ENCODE measurements at places on chromosomes 2 and 18. TPM values are rescaled to one million over a fixed set of nuclear protein-coding genes. Genes with fewer than 3 reads are reported as not detected.

DNA sequence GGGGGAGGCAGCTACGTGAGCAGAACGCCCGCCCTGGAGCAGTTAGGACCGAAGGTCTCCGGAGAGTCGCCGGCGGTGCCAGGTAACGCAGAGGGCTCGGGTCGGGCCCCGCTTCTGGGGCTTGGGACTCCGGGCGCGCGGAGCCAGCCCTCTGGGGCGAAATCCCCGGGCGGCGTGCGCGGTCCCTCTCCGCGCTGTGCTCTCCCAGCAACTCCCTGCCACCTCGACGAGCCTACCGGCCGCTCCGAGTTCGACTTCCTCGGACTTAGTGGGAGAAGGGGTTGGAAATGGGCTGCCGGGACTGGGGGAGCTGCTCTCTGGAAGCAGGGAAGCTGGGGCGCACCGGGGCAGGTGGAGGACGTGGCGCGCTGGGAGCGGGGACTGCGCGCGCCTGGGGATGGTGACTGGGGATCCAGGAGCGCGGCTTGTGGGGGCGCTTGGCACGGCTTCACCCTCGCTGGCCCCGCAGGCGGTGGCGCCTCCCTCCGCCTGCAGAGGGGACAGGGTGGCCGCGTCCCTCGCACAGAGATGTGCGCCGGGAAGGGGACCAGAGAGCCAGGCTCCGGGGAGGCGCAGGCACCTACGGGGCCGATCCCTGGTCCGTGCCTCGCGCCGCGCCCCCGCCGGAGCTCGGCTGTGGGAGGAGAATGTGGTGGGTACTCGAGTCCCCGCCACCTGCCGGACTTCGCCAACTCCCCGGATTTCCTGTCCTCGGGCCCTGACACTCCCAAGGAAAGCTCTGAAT is 688 bp downstream of the CDH20 start:
- no peak for DNase-seq

DNA sequence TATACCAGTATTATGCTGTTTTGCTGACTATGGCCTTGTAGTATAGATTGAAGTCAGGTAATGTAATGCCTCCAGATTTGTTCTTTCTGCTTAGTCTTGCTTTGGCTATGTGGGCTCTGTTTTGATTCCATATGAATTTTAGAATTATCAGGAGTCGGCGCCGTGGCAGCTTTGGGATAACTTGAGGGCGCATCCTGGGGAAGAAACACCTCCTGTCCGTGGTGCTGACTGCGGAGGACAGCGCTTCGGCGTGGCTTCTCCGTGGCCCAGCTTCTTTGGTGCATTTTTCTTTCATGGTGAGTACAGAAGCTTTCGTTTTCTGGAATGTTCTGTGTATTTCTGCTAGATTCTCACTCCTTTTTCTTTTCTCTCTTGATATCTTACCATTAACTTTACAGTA is 25.2 kb downstream of the CCDC74A start:
- no peak for DNase-seq

DNA sequence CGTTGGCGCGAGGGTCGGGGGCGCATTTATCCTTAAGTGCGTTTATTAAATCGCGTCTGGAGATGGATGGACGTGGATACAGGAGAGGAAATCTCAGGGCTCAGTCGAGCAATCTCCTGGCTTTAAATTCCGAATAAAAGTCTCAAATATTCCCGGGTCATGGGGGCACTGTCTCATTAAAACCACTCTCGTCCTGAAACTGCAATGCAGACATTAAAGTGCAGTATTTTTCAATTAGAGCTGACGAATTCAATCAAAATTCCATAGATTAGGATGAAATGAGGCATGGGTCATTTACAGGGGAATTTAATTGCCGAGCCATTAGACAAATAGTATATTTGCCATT is 10.7 kb upstream of the GBX2 start:
- no peak for DNase-seq

GRCh38 chr2:200396781-200397242 is 90.3 kb downstream of the SPATS2L start:
- no peak for DNase-seq

Gene FABP1
- not detected for total RNA-seq

- DNase-seq = no peak
Measured at GRCh38 chr18:7908681-7909299, 341.7 kb downstream of the PTPRM start.
